Thyroid gland (tissue), 4 donors: ENCODE measurements at places on chromosomes 5 and 9. TPM values are rescaled to one million over a fixed set of nuclear protein-coding genes. Genes with fewer than 3 reads are reported as not detected.

Gene TRAF2
- 12.6 TPM for total RNA-seq

Gene CLTA
- total RNA-seq, result 275 TPM

Gene SPATA31C1
- not detected for total RNA-seq

Gene LECT2
- total RNA-seq, result not detected

Gene CDHR2
- total RNA-seq, result not detected

Gene MYOT
- total RNA-seq, result 0.81 TPM
